Non-pigmented ciliary epithelial cell (primary cell): ENCODE measurements at places on chromosomes 3 and 15.

- DNase-seq = no peak
Measured at GRCh38 chr3:17092583-17092933, 207.8 kb downstream of the PLCL2 start.

DNA sequence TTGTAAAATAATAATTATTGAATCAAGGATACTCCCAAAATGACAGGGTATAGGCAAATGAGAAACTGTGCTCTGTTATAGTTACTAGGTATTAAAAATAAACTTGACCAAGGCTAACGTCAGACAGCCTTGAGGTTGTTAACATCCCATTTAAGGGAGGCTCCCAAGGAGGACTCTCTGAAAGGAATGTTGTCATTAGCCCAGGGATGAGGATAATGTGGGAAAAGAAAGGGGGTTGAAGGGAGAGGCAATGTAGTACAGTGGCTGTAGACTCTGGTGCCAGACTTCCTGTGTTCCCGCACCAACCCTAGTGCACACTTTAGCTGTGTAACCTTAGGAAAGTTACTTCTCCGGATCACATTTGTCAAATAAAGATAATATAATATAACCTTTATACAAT, 47.0 kb upstream of the RARB start:
- no peak for DNase-seq

- DNase-seq = no peak
Measured at GRCh38 chr3:53744351-53744750, 101.9 kb downstream of the CHDH start.

GRCh38 chr15:99076555-99077308, 28.1 kb upstream of the SYNM start:
- peak; percentile 51 for DNase-seq

- no peak for DNase-seq
Measured at GRCh38 chr3:102741694-102742093, 306.9 kb downstream of the ZPLD1 start.

DNA sequence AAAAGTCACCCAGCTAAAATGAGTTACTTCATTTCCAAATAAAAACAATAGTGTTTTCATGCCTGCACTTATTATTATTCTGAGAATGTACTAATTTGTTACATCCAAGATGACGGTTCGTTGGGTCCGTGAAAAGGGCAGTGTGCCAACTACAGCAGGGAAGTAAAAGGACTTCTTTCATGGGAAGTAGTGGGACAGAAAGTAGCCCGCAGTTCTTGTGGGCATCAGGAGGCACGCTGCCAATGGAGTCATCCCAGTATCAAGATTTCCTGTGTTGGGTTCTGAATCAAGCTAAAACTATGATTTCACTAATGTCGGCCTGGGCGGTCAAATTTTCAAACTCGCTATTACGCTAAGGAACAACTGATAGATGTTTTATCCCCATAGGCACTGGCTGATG, 254.5 kb upstream of the SOX2 start:
- no peak for DNase-seq

GRCh38 chr3:42019953-42020260, 58.0 kb upstream of the ULK4 start:
- no peak for DNase-seq

DNA sequence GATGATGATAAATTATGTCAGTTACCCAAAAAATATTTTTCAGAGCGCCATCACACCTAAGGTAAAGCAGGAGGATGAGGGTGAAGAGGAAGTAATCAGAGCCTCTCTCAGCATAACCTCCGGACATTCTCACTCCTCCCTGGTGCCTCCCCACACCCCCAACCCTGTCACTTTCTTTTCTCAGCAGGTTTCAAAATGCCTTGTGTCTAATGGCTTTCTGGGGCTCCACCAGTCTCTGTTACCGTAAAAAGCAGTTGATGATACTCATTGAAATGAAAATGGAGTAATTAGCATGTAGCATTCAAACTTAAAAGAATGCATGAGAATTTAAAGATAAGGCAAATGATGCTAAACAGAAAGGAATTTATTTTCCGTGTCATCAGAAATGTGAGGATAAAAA, 180.0 kb downstream of the ERC2 start:
- no peak for DNase-seq

GRCh38 chr3:67706934-67707333, 52.5 kb upstream of the SUCLG2 start:
- DNase-seq = no peak

- DNase-seq = no peak
Measured at GRCh38 chr3:26752466-26752865, 129.9 kb downstream of the LRRC3B start.

DNA sequence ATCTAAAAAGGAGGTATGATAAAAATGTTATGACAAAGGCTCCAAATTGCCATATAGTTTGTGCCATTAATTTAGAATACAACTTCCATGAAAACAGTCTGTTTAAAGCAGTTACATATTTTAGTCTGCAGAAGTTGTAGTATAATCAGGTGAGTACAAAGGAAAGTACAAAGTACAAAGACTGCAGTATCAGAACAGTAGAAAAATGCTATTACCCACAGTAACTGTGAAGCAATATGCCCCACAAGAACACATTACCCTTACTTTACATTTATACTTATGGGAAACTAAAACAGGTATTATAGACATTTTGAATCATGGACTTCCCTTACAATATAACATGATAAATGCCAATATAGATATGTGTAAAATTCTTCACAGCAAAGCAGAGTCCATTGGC, 398.5 kb downstream of the ERC2 start:
- no peak for DNase-seq

DNA sequence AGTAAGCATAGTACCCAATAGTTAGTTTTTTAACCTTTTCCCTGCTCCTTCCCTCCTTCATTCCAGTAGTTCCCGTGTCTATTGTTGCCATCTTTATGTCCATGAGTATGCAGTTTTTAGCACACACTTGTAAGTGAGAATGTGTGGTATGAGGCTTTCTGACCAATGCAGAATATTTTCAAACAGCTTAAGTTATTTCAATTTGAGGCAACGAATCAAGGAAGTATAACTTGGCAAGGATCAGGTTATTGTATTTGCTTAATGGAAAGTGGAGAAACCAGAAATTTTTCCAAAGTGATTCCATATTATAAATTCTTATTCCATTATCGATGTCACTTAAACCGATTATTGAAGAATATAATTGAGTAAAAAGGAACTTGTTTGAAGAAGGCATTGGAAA, 954.8 kb downstream of the GBE1 start:
- no peak for DNase-seq

DNA sequence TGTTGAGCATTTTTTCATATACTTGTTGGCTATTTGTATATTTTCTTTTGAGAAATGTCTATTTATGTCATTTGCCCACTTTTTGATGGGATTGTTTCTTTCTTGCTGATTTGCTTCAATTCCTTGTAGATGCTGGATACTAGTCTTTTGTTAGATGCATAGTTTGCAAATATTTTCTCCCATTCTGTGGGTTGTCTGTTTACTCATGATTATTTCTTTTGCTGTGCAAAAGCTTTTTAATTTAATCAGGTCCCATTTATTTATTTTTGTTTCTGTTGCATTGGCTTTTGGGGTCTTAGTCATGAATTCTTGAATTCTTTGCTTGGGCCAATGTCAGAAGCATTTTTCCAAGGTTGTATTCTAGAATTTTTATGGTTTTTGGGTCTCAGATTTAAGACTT, 251.7 kb downstream of the WNT5A start:
- no peak for DNase-seq

GRCh38 chr3:152309535-152310307, 41.0 kb downstream of the MBNL1 start:
- DNase-seq = no peak

DNA sequence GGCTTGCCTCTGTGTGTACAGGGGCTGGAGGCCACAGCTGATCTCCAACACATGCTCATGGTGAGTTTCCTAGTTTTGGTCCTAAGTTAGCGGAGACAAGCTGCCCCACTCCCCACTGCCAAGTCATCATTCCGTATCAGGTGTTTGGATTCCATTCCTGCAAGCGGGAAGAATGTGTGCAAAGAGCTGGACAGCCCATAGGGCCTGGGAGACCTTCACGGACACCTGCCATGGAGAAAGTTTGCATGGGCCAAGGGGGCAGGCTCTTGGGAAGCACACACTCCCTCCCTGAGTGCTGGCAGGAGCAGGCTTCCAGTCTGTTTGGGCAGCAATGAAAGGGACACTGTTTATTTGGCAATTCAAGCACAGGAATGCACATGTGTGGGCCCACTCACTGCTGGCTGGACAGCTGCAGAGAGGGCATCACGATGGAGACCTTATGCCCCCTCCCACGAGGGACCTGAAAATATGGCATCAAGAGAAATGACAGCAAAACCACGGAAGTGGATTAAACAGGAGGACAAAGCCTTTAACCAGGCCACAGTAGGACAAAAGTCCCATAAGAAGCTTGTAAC, 149.7 kb downstream of the KLF13 start:
- DNase-seq = no peak

DNA sequence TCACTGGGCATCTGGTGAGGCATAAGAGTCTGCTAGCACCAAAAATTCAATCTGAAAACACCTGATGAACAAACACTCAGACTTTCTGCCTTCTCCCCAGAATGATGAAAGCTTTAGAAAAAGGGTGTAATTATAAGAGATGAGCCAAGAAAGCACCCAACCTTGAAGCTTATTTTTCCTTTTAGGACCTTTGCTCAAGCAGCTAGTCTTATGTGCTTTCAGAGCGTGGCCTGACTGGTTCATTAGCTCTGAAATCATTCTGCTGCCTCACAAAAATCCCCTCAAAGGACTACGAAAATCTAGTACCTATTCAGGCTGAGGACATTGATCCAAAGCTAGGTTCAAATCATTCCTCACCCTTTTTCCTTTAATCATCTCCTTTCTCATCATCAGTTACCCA, 662.3 kb downstream of the MAGI1 start:
- no peak for DNase-seq

DNA sequence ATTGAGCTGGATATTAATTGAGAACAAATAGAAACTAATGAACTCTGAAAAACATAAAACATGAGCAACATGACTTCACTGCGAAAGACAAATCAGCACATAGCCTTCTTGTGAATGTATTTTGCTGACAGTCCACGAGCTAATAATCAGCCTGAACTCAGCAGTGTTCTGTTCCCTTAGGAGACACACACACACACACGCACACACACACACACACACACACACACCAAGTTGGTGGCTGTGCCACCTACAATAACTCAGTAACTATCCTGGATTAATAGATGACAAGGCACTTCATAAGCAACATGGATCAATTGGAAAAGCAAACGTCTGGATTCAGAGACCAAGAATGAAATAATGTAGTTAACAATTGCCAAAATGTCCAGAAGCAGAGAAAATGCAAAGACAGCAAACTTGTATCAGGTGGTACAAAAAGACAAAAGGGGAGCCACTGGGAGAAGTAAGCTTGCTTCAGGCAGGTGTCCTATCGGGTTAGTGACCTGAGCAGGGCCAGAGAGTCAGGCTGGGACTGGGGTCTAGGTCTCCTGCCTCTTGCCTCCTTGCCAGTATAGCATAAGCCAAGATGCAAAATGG, 20.5 kb upstream of the UBE2Q2 start:
- no peak for DNase-seq

GRCh38 chr15:40763801-40764628, at the start of gene GCHFR:
TSS of gene GCHFR (plus strand) at chr15:40764068. CDS start at chr15:40764181, 113 bp downstream.
- DNase-seq = no peak

GRCh38 chr3:157166561-157166960, 6.6 kb upstream of the CCNL1 start:
- DNase-seq = no peak

- DNase-seq = no peak
Measured at GRCh38 chr15:67758619-67759300, 66.5 kb upstream of the SKOR1 start.

DNA sequence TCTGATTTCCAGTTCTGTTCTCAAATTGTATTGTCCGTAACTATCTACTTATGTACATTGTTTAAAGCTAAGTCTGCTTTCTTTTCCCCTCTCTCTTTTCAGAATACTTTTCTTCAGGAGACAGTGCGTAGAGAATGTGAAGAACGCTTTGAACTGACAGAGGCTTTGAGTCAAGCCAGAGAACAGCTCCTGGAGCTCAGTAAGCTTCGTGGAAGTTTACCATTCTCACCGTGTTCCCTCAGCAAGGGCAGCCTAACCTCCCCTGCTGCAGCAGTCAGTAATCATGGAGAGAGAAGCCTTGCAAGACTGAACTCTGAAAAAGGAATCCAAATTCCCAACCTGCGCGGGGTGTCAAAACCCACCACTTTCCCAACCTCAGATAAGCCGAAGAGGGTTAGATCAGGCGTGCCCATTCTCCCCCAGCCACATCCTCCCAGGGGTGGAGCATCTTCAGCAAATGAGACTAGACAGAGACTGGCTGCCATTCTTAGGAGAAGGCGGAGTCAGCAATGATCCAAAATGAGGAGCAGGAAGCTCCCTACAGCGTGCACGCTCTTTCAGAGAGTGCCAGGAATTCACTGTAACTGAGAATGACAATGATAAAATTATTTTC, 114.6 kb downstream of the CCNL1 start:
- no peak for DNase-seq

DNA sequence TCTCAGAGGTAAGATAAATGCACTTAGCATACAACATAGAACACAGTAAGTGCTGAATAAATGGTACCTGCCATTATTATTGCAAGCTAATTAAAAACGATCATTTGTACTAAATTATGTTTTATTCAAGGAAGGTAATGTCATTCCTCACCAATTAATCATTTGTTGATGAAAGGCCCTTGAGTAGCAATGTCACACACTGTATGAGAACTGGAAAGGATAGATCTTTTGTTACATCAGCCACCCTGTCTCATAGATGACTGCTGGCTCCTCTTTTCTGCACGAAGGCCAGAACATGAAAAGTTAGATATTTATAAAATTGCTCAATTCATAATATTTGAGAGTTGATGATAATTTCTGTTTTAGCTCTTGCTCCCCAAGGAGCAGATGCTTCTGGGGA, 415.4 kb downstream of the RBMS3 start:
- DNase-seq = no peak

GRCh38 chr3:61925721-61926120, 364.4 kb downstream of the PTPRG start:
- DNase-seq = no peak

DNA sequence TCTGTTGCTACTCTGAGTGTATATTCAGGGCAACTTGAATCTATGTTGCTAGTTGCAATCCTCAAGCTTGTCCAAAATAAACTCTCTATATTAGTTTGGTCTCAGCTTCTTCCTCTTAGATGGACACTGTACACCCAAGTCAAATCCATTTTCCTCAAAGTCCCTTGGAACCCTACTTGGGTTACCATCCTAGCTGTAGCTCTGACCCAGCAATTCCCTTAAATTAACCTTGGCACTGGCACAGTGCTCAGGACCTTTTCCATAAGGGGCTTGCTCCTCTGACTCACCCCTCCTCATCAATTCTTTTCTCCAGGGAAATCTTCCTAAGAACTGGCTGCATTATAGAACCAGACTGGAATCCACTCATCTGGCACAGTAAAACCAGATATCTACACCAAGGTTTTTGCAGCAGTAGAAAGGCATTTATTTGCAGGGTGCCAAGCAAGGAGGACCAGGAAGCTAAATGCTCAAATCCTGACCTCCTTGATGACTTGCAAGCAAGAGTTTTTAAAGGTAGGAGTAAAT, 44.9 kb upstream of the B3GALNT1 start:
- DNase-seq = no peak

- DNase-seq = no peak
Measured at GRCh38 chr3:190582667-190583066, 68.8 kb downstream of the IL1RAP start.

GRCh38 chr3:37489355-37489754, 315.0 kb upstream of the LRRFIP2 start:
- no peak for DNase-seq
